Putamen (tissue), 1 donor: ENCODE measurements at places on chromosomes 1 and 21.

DNA sequence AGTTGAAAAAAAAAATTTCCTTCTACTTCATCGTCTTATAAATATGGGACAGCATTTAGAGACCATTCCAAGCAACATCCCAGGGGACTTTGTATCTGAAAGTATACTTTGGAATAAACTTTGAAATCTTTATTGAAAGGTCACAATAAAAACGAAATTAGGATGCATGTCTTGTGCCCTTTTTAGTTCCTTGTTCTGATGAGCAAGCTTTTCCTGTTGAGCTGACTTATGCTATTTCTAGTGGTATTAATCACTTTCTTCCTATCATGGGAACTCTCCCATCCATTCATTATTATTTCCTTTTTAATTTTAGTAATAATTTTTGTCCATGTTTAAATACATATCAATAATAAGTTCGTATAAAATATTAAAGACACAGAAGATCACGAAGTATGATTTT lies 4.0 kb upstream of the GBP2 start:
- DNase-seq = no peak

DNA sequence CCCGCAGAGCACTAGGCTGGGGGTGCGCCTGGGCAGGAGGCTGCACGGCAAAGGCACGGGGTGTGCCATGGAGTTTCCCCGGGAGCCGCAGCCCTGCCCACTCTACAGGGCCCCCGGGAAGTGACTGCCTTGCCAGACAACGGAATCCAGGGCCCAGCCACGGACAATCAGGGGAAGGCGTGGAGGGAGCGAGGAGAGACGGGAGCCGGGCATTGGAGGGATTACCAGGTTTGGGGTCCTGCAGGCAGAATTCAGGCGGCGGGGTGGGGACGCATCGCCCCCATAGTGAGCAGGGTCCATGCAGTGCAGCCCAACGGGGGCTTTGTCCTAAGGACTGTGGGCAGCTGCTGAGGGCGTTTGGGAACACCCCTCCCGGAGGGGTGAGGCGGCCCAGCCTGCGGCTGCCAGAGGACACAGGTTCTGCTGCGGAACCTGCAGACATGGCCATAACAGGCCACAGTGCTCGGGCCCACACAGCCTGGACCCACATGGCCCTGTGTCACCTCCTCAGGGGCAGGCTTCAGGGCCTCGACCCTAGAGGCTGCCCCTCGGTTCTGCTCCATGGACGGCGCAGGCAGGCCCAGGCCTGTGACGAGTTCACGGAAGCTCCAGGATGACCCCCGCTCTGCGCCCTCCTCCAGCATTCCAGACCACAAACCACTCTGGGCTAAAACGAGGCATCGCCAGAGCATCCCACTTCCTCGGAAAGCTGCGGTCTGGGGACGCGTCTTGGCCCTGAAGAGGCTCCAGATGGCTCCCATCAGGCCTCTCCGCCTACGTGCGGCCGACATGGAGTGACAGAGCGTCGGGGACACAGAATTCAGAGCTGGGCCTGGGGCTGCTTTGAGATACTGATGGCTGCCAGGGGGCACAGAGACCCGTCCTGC lies 54.5 kb downstream of the COL6A1 start:
- no peak for DNase-seq

GRCh38 chr1:219798283-219799030 lies 129.9 kb downstream of the SLC30A10 start:
- DNase-seq = no peak

DNA sequence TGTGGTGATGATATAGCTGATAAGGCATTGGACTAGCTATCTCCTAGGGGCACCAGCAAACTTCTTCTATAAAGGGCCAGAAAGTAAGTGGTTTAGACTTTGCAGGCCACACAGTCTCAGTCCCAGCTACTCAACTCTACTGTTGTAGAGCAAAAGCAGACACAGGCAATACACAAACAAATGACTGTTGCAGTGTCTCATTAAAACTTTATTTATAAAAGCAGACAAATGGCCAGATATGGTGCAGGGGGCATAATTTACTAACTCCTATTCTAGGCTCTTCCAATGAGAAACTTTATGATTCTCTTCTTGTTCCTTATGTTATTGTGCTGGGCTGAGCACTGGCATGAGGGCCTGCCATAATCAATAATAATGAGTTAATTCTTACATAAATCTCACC lies 176.8 kb upstream of the POU3F1 start:
- no peak for DNase-seq

DNA sequence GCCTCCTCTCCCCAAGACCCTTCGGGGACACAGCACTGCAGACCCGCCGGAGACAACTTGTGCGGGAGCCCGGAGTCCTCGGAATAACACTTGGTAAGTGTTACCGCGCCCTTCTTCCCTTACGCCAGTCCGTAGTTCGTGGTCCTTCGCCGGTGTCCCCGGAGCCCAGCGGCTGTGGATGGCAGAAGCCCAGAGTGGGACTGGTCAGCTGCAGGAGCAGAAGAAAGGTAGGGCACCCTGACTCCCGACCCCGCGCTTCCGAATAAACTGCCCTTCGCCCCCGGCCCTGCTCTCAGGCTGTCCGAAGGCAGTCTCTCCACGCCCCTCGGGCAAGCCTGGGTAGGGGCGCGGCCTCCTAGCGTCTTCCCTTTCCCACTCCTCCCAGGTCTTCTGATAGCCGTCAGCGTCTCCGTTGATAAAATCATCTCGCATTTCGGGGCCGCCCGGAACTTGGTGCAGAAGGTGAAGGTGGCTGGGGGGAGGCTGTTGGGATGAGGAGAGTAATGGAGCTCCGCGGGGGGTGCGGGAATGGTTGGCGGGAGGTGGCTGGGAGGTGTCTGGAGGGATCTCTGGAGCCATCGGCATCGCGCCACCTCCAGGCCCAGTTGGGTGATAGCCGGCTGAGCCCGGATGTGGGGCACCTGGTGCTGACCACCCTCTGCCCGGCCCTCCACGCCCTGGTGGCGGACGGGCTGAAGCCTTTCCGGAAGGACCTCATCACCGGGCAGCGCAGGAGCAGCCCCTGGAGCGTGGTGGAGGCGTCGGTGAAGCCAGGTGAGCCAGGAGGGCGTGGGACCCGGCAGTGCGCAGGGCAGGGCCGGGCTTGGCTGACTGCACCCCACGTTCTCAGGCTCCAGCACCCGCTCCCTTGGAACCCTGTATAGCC lies 4.3 kb downstream of the RUSC1 start:
- DNase-seq = no peak

DNA sequence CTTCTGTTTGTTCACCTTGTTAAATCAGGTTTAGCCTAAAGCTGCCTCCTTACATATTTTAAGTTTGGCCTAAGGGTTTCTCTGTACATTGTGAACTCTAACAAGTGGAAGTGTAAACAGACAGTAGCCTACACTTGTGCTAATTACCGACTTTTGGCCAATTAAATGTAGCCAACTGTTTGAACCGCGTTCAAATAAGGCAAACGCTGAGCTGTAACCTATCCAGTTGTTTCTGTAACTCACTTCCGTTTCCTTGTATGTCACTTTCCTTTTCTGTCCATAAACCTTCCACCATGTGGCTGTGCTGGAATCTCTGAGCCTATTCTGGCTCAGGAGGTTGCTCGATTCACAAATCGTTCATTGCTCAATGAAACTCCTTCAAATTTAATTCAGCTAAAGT lies 8.0 kb upstream of the FCAMR start:
- DNase-seq = no peak

DNA sequence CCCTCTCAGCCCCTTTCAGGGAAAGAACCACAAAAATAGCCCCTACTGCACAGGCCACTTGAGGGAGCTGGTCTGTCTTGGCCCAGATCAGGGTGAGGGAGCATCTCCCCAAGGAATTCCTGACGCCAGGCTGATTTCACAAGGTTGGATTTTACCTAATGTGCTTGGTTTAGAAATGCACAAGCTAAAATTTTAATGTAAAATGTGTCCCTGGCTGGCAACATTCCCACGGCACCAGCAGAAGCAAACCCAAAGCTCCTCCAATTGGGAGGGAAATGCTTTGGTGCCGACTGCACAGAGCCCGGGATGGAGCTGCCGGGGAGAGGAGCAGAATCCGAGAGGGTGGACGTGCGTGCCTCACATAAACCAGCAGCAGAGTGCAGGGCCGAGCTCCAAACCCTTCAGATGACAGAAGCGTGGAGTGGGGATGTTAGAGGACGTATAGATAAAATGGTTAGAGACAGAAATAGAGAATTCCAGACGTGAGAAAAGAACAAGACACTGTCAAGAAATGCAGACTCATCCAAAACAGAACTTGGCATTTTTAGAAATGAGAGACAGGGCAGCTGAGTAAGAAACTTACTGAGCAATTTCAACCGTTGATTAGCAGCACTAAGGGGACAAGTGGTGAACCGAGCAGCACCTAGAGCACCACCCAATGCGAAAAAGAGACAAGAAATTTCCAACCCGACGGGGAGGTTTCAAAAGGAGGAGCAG lies 41.6 kb upstream of the TMEM52 start:
- no peak for DNase-seq

GRCh38 chr1:207903767-207904166 lies 7.2 kb downstream of the CD34 start:
- no peak for DNase-seq
